DMS79 treated with DMSO at 0.1 percent for 48 hours (cell line): ENCODE measurements at places on chromosomes 1 and 21.
A peak's percentile ranks its signal among the peaks of the same experiment; 100 is the strongest.

GRCh38 chr1:111205714-111206050, 5.2 kb upstream of the DENND2D start:
- no peak for DNase-seq

GRCh38 chr1:230453377-230453776, 27.2 kb upstream of the PGBD5 start:
- no peak for DNase-seq

GRCh38 chr1:210398466-210398865, 69.8 kb downstream of the HHAT start:
- DNase-seq, result no peak

- DNase-seq, result peak; percentile 25
Observed at GRCh38 chr1:160607011-160607671, 27.8 kb upstream of the CD84 start.

- no peak for DNase-seq
Observed at GRCh38 chr1:15226388-15227255, 20.4 kb upstream of the FHAD1 start.
